ENCODE measurements at places on chromosomes 12 and 14.
A peak's percentile ranks its signal among the peaks of the same experiment; 100 is the strongest.

GRCh38 chr14:39451811-39452210 is 19.6 kb upstream of the FBXO33 start:
- DNase-seq = no peak

DNA sequence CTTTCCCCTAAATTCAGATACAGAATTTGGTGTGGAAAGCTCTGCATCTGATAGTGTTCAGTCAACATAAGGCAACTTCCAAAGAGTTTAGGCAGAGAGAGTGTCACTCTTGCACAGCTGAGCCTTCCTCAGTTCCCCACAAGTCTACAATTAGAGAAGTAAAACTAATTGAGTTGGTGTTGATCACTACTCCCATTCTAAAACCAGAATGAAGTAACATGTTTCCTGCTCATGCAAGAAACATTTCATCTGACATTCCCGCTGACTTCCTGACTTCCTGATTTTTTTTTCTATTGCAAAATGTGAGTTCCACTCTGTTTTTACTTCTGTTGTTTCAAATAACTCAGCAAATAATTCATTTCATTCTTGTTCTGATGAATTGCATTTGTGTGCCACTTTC is 271.0 kb downstream of the ALG10B start:
- no peak for DNase-seq

GRCh38 chr12:4700621-4701026 is 19.6 kb upstream of the GALNT8 start:
- no peak for DNase-seq

DNA sequence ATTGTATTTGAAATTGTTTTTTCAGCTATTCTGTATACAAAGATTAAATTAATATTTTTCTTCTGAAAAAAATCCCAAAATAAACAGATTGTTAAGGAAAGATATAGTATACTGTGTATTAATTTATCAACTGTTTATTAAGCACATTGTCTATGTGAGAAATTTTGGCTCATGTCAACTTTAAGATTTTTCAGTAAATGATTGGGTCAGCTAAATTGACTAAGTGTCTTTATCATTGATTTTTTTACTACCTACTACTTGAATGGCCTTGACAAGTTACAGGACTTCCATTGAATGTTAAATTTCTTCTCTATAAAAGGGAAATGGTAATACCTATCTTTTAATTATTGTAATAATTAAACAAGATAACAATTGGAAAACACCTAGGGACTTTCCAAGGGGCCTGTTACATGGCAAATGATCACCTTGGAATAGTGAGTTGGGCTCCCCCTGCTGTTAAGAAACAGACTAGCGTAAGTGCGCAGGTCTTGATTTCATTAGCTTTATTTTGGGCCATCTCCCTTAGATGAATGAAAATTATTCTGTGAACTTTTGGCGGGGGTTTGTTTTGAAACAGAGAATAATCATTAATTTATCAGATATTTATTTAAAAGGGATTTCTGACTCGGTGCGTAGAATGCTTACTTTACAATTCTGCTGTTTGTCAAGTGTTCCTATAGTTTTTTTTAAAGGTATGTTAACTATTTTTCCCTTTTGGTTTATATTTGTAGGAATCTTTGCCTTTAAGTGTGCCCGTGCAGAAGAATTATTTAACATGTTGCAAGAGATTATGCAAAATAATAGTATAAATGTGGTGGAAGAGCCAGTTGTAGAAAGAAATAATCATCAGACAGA is 14.5 kb upstream of the CCT2 start:
- peak; percentile 65 for DNase-seq

DNA sequence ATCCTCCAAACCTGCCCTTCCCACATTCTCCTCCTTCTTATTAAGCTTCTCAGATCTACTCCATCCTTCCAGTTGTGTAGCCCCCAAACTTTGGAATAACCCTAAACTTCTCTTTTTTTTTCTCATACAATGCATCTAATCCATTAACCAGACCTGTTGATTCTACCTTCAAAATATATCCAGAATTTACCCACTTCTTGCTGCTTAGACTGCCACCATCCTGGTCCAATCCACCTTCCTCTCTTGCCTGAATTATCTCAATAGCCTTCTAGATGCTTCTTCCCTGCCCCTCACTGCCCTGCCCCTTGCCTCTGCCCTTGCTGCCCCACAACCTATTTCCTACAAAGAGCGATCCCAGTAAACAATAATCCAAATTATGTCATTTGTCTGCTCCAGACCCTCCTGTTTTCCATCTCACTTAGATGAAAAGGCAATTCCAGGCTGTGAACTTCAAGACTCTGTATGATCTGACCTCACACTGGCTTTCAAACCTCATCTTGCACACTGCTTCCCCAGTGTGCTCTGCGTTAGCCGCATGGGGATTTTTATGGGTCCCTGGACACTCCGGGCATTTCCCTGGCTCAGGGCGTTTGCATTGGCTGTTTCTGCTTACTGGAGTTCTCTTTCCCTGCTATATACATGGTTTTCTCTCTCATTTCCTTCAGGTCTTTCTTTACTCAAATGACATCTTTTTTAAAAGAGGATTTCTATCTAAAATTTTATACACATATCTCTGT is 42.6 kb upstream of the HIF1A start:
- no peak for DNase-seq

DNA sequence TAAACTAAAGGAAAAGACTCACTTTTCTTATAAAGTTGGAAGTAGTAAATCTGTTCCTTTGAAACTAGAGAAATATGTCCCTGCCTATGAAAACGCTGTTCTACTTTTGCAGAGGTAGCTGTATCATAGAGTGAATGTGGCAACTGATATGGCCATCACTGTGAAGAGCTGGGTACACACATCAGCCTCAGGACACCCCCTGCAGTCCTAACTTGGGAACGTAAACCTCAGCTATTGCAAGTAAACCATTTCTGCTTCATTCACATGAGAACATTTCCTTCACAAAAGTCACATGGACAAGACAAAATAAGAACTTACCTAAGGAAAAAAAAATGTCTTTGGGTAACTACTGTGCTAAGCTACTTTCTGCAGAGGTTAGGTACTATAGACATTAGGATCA is 233.3 kb upstream of the PPFIA2 start:
- DNase-seq = peak; percentile 34

DNA sequence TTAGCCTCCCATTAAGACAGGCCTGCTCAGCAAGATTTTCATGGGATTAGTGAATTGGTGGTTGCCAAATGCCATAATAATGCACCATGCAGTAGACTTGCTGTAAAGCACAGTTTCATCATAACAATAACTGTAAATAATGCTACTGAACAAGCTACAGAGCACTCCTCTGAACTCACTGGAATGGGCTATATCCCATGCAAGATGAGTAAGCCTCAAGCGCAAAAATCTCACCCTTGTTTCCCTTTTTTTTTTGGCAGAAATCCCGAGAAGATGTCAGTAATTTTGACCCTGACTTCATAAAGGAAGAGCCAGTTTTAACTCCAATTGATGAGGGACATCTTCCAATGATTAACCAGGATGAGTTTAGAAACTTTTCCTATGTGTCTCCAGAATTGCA is 145.9 kb upstream of the HIF1A start:
- DNase-seq = no peak

DNA sequence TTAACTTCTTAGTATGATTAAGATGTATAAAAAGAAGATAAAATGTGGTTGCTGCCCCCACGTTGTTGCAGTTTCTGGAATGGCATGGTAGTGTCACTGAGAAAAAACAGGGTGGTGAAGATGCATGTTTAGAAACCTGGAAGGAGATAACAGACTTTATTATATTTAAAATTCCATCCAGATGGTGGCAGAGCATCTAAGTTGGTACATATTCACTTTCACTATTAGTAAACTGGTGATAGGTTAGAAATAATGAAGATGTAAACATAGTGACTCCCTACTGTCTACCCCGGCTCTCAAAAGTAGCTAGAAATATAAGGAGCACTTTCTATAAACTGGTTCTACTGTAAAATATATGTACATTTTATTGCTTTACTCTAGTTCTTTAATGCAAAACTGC is 279.3 kb downstream of the NPAS3 start:
- no peak for DNase-seq

- no peak for DNase-seq
Measured at GRCh38 chr12:106573239-106573638, 9.6 kb upstream of the RFX4 start.

DNA sequence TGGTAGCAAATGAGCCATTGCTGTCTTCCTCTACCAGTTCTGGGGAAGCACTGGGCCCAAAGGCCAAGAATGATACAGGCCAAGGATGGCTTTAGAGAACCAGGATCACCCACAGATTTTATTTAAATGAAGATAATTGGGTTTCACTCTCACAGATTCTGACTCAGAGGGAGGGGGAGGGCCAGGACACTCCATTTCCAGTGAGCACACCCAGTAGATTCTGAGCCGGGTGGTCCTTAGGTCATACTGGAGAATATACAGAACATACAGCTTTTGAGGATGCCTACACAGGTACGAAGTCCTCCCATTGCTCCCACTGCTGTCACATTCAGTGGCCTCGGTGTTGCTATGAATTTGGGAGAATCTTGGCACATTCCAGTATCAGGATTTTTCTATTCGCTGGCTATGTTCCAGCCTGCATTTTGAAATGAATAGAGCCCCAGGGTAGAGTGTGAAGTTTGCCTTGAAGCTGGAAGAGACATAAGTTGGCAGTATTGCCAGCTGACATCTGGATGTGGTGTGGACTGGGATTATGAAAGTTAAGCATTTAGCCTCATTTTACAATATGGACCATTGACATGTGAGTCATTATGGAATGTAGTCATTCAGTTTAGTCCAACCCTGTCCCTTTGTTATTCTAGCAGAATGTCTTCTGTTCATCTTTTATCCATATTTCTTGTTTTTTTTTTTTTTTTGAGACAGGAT is 45.8 kb upstream of the POC1B start:
- DNase-seq = no peak

GRCh38 chr12:47268501-47269454 is 189.0 kb upstream of the AMIGO2 start:
- no peak for DNase-seq

- no peak for DNase-seq
Measured at GRCh38 chr12:66799551-66799950, 120.7 kb upstream of the GRIP1 start.
